CD14-positive monocyte (primary cell): ENCODE measurements at places on chromosomes 12 and 14.
A peak's percentile ranks its signal among the peaks of the same experiment; 100 is the strongest.

DNA sequence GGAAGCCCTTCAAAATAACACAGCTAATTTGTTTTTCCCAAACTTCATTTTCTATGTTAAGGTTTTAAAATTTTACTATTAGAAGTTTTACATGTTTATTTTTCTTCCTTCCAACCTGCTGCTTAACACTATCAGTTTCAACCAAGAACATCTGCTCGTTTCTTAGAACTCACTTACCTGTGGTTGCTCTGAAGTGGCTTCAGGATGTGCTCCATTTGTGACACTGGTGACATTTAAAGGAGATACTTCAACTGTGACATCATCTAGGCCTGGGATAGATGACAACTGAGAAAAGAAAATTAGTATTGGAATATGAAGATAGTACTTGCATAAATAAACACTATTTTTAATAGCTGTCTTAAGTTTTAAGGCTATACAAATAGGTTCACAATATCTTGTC lies 17.9 kb downstream of the WASHC3 start:
- no peak overlapping the region for H3K4me3 ChIP-seq
- DNase-seq = no peak
- no peaks in the 10 kb centered on the region for H3K4me1 ChIP-seq
- no peak overlapping the region for H3K27ac ChIP-seq
- peaks cover 85% of the 10 kb centered on the region for H3K36me3 ChIP-seq

DNA sequence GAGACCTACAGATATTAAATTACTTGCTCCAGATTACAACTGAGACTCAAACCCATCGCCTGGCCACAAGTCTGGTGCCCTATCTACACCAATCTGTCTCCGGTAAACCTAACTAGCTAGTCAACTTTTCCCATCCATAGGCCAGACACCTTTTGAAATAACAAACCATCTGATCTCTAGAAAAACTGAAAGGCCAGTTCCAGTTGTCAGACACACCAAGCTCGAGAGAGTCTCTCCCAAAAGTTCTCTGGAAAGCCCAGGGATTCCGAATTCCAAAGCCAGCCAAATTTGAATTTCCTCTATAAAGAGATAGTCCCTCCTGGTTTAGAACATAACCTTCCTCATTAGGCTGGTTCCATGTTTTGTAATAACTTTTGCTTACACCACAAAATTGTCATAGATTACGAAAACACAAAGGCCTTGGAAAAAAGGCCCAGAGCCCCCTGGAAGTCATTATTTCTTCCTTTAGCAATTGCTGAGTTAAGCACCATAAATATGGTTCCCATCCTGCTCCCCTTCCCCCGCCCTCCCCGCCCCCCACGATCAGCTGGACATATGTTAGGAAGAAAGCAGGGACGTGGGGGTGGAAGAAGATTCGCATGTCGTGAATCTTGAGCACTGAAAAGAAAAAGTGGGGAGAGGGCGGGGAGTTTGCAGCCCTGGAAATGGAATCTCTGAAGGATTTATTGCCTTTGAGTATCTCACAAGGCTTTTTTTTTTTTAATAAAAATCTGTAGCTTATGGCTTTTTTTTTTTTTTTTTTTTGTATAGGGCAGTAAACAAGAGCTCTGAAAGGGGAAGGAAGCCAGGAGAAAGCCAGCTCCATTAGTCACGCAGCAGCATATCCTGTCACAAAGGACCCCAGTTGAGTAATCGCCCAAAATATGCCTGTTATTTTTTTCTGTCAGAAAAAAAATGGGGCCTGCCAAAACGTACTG lies 110.4 kb downstream of the ZFP36L1 start:
- no peak overlapping the region for H3K4me3 ChIP-seq
- peaks cover 86% of the 10 kb centered on the region for H3K4me1 ChIP-seq
- H3K27me3 ChIP-seq = no peaks in the 10 kb centered on the region
- H3K27ac ChIP-seq = peak overlapping the region; percentile 99
- H3K36me3 ChIP-seq = no peaks in the 10 kb centered on the region

DNA sequence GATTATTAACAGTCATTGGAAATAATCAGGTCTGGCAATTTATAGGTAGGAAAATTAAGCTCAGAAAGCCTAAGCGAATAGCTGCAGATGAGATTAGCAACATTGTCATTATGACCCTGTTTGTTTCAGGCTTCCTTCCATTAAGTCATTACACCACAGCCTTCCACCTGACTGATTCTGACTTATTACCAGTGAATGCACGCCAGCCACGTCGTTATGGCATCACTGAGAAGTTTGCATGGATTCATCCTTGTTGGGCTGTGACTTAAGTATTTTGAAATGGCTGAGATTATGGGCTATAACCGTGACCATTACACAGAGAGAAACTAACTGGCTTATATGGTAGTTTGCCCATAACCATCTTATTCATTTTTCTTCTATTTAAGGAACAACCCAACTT lies 18.6 kb downstream of the RASSF8 start:
- H3K4me3 ChIP-seq = no peak overlapping the region
- no peaks in the 10 kb centered on the region for H3K4me1 ChIP-seq
- H3K27me3 ChIP-seq = no peaks in the 10 kb centered on the region
- DNase-seq = no peak
- H3K27ac ChIP-seq = no peak overlapping the region
- H3K36me3 ChIP-seq = no peaks in the 10 kb centered on the region

GRCh38 chr14:51041883-51042282 lies 53.0 kb downstream of the TRIM9 start:
- H3K27ac ChIP-seq = no peak overlapping the region
- H3K4me3 ChIP-seq = no peak overlapping the region

DNA sequence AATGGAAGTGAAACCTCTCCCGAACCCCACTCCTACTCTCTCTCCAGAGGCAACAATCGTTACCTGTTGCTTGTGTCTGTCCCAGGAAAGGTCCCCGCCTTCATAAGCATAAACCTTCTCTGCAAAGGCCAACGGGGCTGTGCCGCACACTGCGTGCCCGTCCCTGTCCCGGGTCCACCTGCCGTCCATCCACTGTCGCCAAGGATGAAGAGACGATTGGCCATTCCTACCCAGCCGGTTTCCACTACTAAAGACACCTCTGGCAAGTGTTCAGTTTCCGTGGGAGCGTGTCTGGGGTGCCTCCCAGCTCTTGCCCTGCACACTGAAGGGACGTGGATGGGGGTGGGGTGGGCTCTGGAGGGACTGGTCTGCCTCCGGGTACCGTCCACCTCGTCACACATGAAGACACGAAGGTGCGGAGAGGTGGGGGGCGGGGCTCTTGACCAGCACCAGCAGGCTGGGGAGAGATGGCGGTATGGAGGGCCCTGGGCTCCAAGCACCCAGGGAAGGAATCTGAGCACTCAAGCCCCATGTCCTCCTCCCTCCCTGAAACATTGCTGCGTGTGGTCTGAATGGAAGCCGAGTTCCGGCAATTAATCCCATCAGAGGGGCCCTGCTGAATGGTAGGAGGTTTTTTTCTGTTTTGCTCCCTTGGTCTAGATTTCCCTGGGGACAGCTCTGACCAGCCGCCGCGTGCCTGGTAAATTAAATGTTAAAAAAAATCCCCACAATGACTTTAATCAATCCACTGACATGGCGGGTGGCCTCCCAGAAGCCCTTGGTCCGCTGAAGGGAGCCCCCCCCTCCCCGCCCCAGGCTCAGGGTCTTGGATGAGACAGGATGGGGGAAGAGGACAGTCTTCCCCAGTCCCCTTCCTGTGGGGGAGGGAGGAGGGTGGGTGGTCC lies 4.1 kb upstream of the KIF26A start:
- DNase-seq = no peak
- peaks cover 8% of the 10 kb centered on the region for H3K4me1 ChIP-seq

- H3K36me3 ChIP-seq = no peaks in the 10 kb centered on the region
- no peak overlapping the region for H3K27ac ChIP-seq
- no peak overlapping the region for H3K4me3 ChIP-seq
- peaks cover 9% of the 10 kb centered on the region for H3K4me1 ChIP-seq
Observed at GRCh38 chr14:96925422-96925821, 128.2 kb downstream of the VRK1 start.

DNA sequence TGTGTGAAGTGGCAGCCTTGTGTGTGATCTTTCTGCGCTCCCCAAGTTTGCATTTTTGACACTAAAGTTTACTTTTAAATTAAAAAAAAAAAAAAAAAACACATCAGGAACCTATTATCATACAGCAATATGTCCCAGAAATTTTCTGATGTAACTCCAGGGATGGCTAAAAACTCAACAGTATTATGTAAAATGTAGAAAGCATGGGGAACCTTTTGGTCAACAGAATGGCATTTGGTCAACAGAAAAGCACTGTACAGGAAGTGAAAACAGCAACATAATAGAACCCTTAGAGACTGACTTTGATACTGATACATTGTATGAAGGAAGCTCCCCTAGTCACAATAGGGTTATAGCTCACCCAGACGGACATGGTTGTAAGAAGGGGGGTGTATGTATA lies 224.3 kb downstream of the ITPR2 start:
- DNase-seq = no peak
- no peaks in the 10 kb centered on the region for H3K27me3 ChIP-seq
- peaks cover 4% of the 10 kb centered on the region for H3K36me3 ChIP-seq
- H3K27ac ChIP-seq = no peak overlapping the region
- no peak overlapping the region for H3K4me3 ChIP-seq

GRCh38 chr14:39781466-39781865 lies 349.2 kb upstream of the FBXO33 start:
- no peak overlapping the region for H3K27ac ChIP-seq
- no peaks in the 10 kb centered on the region for H3K27me3 ChIP-seq
- no peaks in the 10 kb centered on the region for H3K36me3 ChIP-seq
- H3K4me3 ChIP-seq = no peak overlapping the region
- no peaks in the 10 kb centered on the region for H3K4me1 ChIP-seq

- no peaks in the 10 kb centered on the region for H3K27me3 ChIP-seq
- no peak overlapping the region for H3K4me3 ChIP-seq
- DNase-seq = no peak
- H3K36me3 ChIP-seq = peaks cover 3% of the 10 kb centered on the region
- no peak overlapping the region for H3K27ac ChIP-seq
Observed at GRCh38 chr12:120242971-120243699, 22.4 kb downstream of the PXN start.
